ENCODE measurements at places on chromosomes 3 and 15.

DNA sequence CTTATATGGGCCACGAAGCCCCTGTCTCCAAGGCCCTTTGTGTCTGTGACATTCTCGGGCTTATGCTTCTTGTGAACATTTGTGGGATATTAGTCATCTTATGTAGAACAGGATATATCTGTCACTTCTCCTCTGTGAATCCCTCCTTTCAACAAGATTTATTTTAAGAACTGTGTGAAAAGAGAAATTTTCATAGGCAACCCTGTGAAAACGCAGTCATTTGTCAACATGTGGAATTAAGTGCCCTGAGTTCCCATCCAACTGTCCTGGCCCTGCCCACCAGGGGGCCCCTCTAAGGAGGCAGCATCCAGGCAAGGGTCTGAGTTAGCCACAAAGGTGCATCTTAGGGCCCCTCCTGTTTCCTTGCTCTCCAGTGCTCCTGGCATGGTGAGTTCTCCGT is 76.8 kb upstream of the CHRNA7 start:
- DNase-seq, result no peak

GRCh38 chr3:159208050-159208449 is 406.2 kb downstream of the MFSD1 start:
- no peak for DNase-seq

- DNase-seq, result no peak
These were observed 59.4 kb downstream of the MECOM start for GRCh38 chr3:169604118-169604517.

DNA sequence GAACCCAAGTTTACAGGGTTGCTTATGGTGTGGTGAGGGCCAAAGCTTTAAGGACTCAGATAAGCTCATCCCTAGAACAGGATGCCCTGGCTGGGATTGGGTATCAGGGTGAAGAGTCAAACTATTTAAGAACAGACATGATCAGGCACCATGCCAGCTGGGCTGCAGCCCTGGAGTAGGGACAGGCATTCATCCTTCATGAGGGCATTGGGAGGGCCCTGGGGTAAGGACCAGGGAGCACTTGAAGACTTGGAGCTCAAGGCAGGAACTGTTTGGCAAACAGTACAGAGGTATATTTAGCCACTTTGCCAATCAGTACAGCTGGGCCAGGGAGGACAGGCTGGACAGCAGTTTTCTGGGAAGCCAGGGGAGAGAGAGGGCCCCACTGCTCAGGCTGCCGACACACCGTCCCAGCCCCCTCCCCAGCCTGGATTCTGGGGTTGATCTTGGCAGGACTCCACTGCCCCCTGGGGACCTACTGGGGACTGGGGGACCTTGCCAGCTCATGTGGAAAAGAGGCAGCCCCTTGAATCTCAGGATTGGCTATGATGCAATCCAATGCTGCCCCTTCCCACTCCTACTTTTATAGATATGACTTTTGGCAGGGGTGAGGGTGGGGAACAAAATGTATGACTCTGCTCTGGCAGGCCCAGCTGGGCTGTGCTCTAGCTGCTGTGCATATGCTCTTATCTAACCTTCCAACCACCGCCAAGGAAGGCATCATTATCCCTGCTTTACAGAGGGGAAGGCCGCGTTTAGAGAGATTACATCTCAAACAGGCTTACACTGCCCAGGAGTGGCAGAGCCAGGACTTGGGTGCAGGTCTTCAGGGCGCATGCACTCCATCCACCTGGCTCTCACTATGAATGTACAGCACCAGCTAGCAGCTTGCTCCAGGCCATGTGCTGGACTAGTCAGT is 2.3 kb downstream of the PLA2G4E start:
- DNase-seq, result no peak

DNA sequence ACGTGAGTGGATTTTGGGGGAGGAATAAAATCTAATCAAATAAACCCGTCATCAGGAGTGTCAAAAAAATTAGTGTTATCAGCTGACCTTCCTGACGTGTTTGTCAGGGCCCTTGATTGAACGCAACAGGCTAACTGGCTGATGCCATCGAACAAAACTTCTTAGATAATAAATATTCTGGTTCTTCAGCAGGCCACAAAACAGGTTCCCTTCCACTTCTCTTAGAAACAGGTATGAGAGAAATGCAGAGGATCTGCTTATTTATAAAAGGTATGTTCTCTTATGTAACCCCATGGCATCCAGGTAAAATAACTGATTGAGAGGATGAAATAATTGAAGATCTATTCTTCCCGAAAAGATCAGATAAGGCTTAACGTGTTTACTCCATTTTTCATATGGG is 7.6 kb upstream of the LRIG1 start:
- no peak for DNase-seq

- DNase-seq, result no peak
These were observed 161.0 kb upstream of the CTDSPL start for GRCh38 chr3:37700466-37701248.

DNA sequence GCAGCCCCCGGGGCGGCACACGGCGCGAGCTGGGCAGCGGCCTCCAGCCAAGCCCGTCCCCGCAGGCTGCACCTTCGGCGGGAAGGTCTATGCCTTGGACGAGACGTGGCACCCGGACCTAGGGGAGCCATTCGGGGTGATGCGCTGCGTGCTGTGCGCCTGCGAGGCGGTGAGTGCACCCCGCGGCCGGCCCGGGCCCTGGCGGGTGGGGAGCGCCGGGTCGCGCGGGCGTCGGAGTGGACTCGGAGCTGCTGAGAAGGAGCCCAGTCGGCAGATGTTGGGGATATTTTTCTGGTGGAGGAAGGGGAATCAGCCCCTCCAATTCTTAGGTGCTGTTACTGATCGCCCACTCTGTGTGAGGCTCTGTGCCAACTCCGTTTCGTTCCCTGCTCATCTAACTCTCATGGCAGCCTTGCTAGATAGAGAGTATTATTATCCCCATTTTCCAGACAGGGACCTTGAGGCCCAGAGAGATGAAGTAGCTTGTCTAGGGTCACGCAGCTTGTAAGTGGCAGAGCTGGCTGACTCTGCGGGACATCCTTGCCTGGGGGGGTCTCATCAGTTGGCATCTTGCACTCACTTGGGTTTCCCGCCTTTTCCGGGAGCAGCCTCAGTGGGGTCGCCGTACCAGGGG is 890 bp downstream of the CHRD start:
- no peak for DNase-seq

All from H54 (cell line).